Adrenal gland (tissue), 19 donors: ENCODE measurements at places on chromosomes 16 and 17. TPM values are rescaled to one million over a fixed set of nuclear protein-coding genes. Genes with fewer than 3 reads are reported as not detected.

COTL1 gene
- polyA plus RNA-seq = 53.0 TPM

RNFT1 gene
- polyA plus RNA-seq = 9.8 TPM

FBXL19 gene
- 14.0 TPM for polyA plus RNA-seq

ACSM2A gene
- 0.09 TPM for polyA plus RNA-seq
